Liver (tissue), 10 donors: ENCODE measurements at places on chromosomes 12 and 14.

DNA sequence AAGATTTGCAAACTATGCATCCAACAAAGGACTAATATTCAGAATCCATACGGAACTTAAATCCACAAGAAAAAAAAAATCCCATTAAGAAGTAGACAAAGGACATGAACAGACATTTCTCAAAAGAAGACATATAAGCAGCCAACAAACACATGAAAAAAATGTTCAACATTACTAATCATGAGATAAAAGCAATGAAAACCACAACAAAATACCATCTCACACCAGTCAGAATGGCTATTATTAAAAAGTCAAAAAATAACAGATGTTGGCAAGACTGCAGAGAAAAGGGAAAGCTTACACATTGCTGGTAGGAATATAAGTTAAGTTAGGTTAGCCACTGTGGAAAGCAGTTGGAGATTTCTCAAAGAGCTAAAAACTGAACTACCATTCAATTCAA is 16.2 kb downstream of the CDK17 start:
- H3K4me3 ChIP-seq = no peak overlapping the region
- H3K4me1 ChIP-seq = no peaks in the 10 kb centered on the region
- H3K27me3 ChIP-seq = no peaks in the 10 kb centered on the region

DNA sequence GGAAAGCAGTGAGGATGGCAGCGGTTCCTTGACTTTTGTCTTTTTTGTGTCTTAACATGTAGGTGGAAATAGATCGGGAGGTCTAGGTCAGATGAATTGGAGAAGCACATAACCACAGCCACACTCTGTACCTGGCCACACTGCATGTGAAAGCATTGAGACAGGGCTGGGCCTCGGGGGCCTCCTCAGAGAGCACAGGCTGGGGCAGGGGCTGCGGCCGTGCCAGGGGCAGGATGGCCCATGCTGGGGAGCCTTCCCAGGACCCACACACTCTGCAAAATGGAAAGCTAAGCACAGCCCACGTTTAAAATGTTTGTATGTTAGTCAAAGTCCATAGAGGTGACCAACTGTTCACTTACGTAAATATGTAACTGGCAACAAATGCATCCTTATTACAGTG is 76.7 kb downstream of the PIWIL1 start:
- H3K4me3 ChIP-seq = no peak overlapping the region
- no peaks in the 10 kb centered on the region for H3K4me1 ChIP-seq
- no peak for DNase-seq
- H3K27ac ChIP-seq = no peak overlapping the region

DNA sequence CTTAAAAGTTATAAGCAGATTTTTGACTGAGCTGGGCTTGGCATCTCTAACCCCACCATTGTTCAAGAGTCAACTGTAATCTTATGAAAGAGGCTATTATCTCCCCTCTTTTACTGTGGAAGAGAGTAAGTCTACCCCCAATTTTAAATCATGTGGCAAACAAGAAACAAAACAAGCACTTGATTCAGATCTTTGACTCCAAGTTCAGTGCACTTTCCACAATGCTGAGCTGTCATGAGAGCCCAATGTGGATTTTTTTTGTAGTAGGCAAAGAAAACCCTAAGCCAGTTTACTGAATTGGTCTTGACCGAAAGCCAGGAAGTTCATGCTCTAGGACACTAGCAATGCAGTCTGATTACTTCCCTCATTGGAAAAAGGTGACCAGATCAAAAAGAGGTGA is 306.2 kb downstream of the GALC start:
- H3K27ac ChIP-seq = no peak overlapping the region
- no peaks in the 10 kb centered on the region for H3K4me1 ChIP-seq
- H3K36me3 ChIP-seq = no peaks in the 10 kb centered on the region
- no peak for DNase-seq

DNA sequence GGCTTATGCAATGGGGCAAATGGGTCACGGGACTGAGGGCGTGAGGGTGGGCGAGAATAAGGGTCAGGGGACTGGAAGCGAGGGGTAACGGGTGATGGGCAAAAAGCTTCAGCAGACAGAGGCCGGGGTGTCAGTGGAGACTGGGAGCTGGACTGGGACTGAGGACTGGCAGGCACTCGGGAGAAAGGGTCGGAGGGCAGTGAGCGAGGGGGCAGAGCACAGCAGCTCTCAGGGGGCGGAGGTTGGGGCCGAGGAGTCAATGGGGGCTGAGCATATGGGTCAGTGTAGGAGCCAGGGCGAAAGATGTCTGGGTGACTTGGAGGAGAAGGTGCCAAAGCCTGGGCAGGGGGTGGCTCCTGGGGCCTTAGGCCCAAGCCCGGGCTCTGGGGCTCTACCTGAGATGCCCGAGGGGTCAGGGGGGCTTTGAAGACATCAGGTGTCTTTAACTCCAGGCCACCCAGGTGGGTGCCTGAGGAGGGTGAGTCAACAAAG is 20.2 kb downstream of the KMT2D start:
- peaks cover 93% of the 10 kb centered on the region for H3K36me3 ChIP-seq
- no peak overlapping the region for H3K27ac ChIP-seq
- H3K4me3 ChIP-seq = no peak overlapping the region
- no peaks in the 10 kb centered on the region for H3K4me1 ChIP-seq
- DNase-seq = no peak

DNA sequence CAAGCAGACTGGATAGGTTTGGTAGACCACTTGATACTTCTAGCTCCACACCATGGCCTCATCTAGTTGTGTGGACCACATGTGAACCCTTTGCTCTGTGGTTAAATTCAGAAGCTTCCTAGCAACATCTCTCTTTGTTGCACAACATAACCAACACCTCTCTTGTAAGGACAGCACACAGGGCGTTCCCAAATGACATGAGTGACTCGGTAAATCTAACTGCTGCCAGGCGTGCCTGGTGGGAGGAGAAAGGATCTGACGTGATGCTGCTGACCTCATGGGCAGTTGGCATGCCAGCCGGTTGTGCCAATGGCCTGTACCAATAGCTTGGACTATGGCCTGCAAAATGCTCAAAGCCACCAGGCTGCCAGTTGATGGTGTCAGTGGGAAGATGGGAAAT is 93.8 kb downstream of the CPSF2 start:
- H3K27me3 ChIP-seq = no peaks in the 10 kb centered on the region
- no peaks in the 10 kb centered on the region for H3K36me3 ChIP-seq
- no peak overlapping the region for H3K4me3 ChIP-seq
- no peaks in the 10 kb centered on the region for H3K4me1 ChIP-seq

- H3K4me1 ChIP-seq = no peaks in the 10 kb centered on the region
- H3K4me3 ChIP-seq = no peak overlapping the region
- no peak for DNase-seq
- peak overlapping the region; percentile 42 for H3K27ac ChIP-seq
- H3K27me3 ChIP-seq = no peaks in the 10 kb centered on the region
Measured at GRCh38 chr12:57868851-57869268, 22.3 kb upstream of the CTDSP2 start.

- H3K4me3 ChIP-seq = no peak overlapping the region
- DNase-seq = no peak
- H3K27me3 ChIP-seq = no peaks in the 10 kb centered on the region
- H3K27ac ChIP-seq = no peak overlapping the region
- peaks cover 4% of the 10 kb centered on the region for H3K4me1 ChIP-seq
Measured at GRCh38 chr14:61296719-61297502, 15.8 kb upstream of the TMEM30B start.

GRCh38 chr12:75257510-75257909 is 47.9 kb upstream of the KCNC2 start:
- no peak for DNase-seq
- no peaks in the 10 kb centered on the region for H3K36me3 ChIP-seq
- H3K4me3 ChIP-seq = no peak overlapping the region
- H3K27me3 ChIP-seq = no peaks in the 10 kb centered on the region
- H3K27ac ChIP-seq = no peak overlapping the region

- H3K4me3 ChIP-seq = no peak overlapping the region
- H3K4me1 ChIP-seq = peaks cover 33% of the 10 kb centered on the region
- no peak overlapping the region for H3K27ac ChIP-seq
- H3K27me3 ChIP-seq = no peaks in the 10 kb centered on the region
Measured at GRCh38 chr12:53004178-53004577, 2.1 kb upstream of the EIF4B start.

- no peak for DNase-seq
- H3K27me3 ChIP-seq = no peaks in the 10 kb centered on the region
- no peaks in the 10 kb centered on the region for H3K36me3 ChIP-seq
- no peaks in the 10 kb centered on the region for H3K4me1 ChIP-seq
Measured at GRCh38 chr14:44531658-44532057, 24.6 kb upstream of the FSCB start.

- DNase-seq = no peak
- no peak overlapping the region for H3K27ac ChIP-seq
- no peaks in the 10 kb centered on the region for H3K27me3 ChIP-seq
Measured at GRCh38 chr12:44247588-44247987, 411.7 kb downstream of the TMEM117 start.

DNA sequence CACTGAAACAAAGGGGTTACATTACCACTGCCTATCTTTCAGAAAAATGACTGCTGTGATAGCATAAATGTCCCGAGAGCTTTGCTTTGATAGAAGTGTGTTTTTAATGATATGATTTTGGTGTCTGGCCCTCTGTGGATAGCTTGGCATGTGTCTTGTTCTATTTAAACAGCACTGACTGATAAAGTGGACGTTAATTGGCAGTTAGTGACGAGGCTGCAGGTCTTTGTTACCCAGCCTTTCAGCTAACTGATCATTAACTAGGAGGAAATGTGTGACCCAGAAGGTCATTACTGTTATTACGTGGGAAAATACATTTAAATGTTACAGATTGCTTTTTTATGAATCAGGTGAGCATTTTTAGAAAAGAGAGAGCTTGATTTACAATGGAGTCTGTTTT is 428.3 kb downstream of the DIO2 start:
- no peaks in the 10 kb centered on the region for H3K27me3 ChIP-seq
- DNase-seq = no peak
- H3K27ac ChIP-seq = no peak overlapping the region
- no peaks in the 10 kb centered on the region for H3K36me3 ChIP-seq
- no peak overlapping the region for H3K4me3 ChIP-seq
- H3K4me1 ChIP-seq = no peaks in the 10 kb centered on the region

GRCh38 chr14:103301512-103302354 is 32.3 kb upstream of the EIF5 start:
- H3K27me3 ChIP-seq = no peaks in the 10 kb centered on the region
- no peaks in the 10 kb centered on the region for H3K4me1 ChIP-seq
- H3K27ac ChIP-seq = no peak overlapping the region
- no peak for DNase-seq
- no peaks in the 10 kb centered on the region for H3K36me3 ChIP-seq

DNA sequence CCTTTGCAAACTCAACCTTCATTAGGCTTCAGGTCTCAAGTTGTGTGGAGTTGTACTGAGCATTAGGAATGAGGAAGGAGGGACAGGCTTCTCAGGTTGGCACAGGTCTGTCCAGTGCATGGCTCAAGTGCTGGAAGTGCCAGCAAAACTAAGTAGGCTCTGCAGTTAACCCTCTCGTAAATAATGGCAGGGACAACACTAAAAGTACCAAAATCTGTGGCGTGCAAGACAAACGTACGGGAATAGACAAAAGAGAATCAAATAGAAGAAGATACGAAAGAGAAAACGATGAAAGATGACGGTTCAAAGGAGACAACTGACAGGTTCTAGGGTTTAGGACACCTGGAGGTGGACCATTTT is 612 bp downstream of the TRAPPC6B start:
- H3K27me3 ChIP-seq = no peaks in the 10 kb centered on the region
- peak overlapping the region; percentile 97 for H3K4me3 ChIP-seq
- H3K27ac ChIP-seq = peak overlapping the region; percentile 94
- H3K4me1 ChIP-seq = peaks cover 10% of the 10 kb centered on the region

DNA sequence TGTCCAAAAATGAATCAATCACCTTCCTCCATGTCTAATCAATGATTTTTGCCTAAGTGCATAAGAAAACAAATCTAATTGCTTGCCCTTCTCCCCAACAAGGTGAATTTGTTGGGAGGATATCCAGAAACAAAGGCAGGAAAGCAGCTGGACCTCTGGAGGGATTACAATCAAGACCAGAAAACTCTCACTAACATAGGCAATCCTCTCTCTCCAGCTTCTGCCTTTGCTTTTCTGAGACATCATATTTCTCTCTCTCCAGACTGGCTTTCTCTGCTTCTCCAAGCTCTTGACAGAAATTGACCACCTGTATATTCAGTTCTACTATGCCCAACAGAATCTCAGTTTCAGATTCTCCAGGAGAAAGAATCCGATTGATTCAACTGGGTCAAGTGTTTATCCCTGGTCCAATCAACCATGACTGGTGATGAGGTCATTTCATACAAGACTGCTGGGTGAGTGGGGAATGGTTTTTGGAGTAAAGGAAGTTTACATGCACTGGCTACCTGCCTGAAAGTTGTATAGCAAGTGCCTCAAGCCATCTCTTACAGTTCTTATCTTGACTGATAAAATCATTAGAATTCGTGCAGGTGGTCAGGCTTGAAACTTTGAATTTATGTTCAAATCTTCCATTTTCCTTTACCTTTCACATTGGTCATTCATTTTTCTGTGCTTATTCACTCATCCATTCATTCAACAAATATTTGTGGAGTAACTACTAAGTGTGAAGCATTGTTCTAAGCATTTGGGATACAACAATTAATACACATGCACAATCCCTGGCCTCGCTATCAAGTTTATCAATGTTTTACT is 22.2 kb upstream of the CFAP54 start:
- no peaks in the 10 kb centered on the region for H3K27me3 ChIP-seq
- H3K4me3 ChIP-seq = no peak overlapping the region
- no peak overlapping the region for H3K27ac ChIP-seq
- DNase-seq = no peak

- H3K27me3 ChIP-seq = no peaks in the 10 kb centered on the region
- DNase-seq = peak; percentile 60
- peak overlapping the region; percentile 95 for H3K4me3 ChIP-seq
- no peaks in the 10 kb centered on the region for H3K36me3 ChIP-seq
- H3K27ac ChIP-seq = peak overlapping the region; percentile 98
Measured at GRCh38 chr14:32075672-32076277, 1.3 kb upstream of the ARHGAP5 start.

DNA sequence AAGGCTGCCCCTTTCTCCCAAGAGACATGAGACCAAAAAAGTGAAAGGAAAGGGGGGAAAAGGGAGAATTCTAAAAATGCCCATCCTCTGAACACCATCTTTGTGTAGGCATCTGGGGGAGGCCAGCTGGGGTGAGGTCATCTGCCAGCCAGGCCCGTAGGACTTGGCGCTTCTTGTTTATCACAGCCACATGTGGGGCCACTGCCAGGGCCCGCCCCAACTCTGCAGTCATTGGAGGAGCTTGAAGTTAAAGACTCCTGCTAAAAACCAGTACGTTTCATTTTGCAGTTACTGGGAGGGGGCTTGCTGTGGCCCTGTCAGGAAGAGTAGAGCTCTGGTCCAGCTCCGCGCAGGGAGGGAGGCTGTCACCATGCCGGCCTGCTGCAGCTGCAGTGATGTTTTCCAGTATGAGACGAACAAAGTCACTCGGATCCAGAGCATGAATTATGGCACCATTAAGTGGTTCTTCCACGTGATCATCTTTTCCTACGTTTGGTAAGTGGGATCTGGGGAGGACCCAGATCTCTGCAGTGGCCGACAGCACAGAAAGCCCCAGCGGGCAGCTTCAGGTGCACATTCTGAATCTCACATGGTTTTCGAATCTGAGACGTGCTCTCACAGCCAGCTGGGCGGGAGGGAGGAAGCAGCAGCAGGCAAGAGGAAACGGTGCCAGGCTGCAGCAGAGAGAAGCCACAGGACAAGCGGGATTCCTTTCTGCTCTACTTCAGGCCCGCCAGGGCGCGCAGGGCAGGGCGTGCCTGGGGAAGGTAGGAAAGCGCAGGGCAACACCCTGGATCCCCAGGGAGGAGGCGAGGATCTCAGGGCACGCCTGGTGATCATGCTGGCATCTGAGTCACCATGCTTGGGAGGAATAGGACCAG is at the start of gene P2RX7:
Gene P2RX7, plus strand, starts transcription at position 276 of the 881 bp plus-strand sequence. Its CDS starts 95 bp downstream, at position 371.
- peak within 1 kb of the TSS; percentile 66 for H3K4me3 ChIP-seq
- H3K27ac ChIP-seq = peak within 1 kb of the TSS; percentile 94
- no peaks in the 10 kb centered on the region for H3K27me3 ChIP-seq
- H3K36me3 ChIP-seq = no peaks in the 10 kb centered on the region
- DNase-seq = peak; percentile 47
- peaks cover 6% of the 10 kb centered on the region for H3K4me1 ChIP-seq
